ENCODE measurements at places on chromosomes 6 and 20. TPM values are rescaled to one million over a fixed set of nuclear protein-coding genes. Genes with fewer than 3 reads are reported as not detected.

DNA sequence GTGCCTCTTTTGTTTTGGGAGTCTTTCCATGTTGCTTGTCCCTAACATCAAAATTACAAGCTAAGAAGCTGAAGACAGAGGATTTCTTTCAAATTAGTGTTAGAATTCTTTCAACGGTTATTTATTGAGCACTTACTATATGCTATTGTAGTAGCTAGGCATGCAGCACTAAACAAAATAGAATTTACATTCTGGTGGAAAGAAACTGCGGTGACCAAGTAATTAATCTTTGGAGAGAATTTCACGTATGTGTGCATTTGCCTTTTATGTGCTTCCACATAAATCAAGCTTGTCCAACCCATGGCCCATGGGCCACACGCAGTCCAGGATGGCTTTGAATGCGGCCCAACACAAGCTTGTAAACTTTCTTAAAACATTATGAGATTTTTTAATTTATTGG lies 33.0 kb upstream of the DUSP22 start:
- DNase-seq = no peak
- H3K27ac ChIP-seq = no peak overlapping the region
- H3K27me3 ChIP-seq = no peaks in the 10 kb centered on the region
- no peaks in the 10 kb centered on the region for H3K36me3 ChIP-seq

GRCh38 chr20:44829688-44830087 lies 19.3 kb upstream of the RIMS4 start:
- no peaks in the 10 kb centered on the region for H3K36me3 ChIP-seq
- H3K4me1 ChIP-seq = no peaks in the 10 kb centered on the region
- no peaks in the 10 kb centered on the region for H3K27me3 ChIP-seq
- DNase-seq = no peak
- no peak overlapping the region for H3K27ac ChIP-seq
- no peak overlapping the region for H3K4me3 ChIP-seq

GRCh38 chr20:17642404-17643269 lies 39.4 kb downstream of the RRBP1 start:
- DNase-seq = no peak
- no peak overlapping the region for H3K4me3 ChIP-seq
- H3K27me3 ChIP-seq = no peaks in the 10 kb centered on the region
- peaks cover 18% of the 10 kb centered on the region for H3K36me3 ChIP-seq

RSPO3 gene
- total RNA-seq = 0.11 TPM

- H3K4me1 ChIP-seq = no peaks in the 10 kb centered on the region
- H3K27me3 ChIP-seq = no peaks in the 10 kb centered on the region
- no peak for DNase-seq
- no peak overlapping the region for H3K27ac ChIP-seq
- H3K4me3 ChIP-seq = no peak overlapping the region
- H3K36me3 ChIP-seq = no peaks in the 10 kb centered on the region
Observed at GRCh38 chr20:54431156-54431944, 44.0 kb upstream of the DOK5 start.

DNA sequence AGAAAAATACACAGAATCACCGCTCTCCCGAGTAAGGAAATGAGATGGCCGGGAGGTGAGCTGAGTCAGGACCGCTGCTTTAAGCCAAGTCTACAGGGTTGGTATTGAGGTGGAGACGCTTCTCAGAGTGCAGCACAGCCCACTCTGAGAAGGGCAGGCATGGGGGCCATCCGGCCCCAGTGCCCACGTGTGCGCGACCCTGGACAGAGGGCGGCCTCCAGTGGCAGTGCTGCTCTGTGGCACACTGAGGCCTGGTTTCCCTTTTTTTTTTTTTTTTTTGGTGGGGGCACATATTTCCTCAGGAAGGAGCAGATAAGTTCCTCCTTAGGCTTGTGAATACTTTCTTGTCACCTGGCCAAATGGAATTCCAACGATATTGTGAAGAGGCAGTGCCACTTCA lies 88.8 kb downstream of the FOXC1 start:
- H3K27me3 ChIP-seq = no peaks in the 10 kb centered on the region
- no peaks in the 10 kb centered on the region for H3K36me3 ChIP-seq
- no peak overlapping the region for H3K27ac ChIP-seq
- H3K4me3 ChIP-seq = no peak overlapping the region
- peaks cover 6% of the 10 kb centered on the region for H3K4me1 ChIP-seq
